Stimulated activated CD8-positive, alpha-beta memory T cell treated with anti-CD3 and anti-CD28 coated beads, Interleukin-15, amount 100 ng/mL, for 24 hours (primary cell): ENCODE measurements at places on chromosomes 7 and 10.

DNA sequence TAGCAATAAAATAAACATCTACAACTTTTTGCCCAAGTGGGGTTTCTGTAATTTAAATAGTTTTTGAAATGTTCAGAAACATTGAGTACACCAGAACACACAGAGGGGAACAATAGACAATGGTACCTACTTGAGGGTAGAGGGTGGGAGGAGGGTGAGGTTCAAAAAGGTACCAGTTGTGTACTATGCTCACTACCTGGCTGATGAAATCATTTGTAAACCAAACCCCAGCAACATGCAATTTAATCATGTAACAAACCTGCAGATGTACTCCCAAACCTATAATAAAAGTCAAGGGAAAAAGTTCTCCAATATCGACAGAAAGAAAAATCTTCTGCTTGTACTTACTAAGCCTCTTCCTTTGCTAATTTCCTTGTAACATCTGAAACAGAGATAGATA lies 4.2 kb upstream of the TES start:
- DNase-seq: no peak

- DNase-seq: no peak
Measured at GRCh38 chr10:63365976-63366765, 99.6 kb downstream of the JMJD1C start.

GRCh38 chr10:60277656-60278055 lies 112.0 kb downstream of the ANK3 start:
- DNase-seq: no peak

- DNase-seq: no peak
Measured at GRCh38 chr7:149440222-149440621, 20.6 kb downstream of the ZNF777 start.

- DNase-seq: no peak
Measured at GRCh38 chr7:139538881-139539635, 15.6 kb downstream of the CLEC2L start.

DNA sequence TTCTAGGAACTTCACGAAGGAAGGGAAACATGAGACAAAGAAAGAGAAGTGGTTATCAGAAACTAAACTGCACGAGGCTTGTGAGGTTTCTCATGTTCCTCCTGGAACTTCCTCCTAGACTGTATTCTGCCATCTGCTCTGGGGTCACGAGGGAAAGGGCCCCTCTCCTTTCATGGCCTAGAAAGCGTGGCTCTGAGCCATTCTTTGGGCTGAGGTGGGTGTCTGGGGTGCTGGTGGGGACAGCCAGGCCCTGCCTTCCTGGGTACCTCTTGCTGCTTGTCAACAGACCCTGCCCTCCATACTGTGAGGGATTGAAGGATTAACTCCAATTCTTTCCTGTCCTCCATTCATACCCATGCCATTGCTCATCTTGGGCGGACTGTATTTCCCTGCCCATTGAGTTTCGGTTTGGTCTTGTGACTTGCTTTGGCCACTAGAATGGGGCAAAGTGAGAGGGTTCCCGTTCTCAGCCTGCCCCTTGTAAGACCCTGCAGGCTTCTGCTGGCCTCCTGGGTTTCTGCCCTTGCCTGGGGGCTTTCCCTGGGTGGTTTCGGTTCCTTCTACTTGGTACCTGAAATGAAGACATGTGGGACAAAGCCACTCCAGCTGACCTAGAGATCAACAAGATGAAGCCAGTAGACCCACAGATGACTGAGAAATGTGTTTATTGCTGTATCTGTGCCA lies 14.9 kb upstream of the GIMAP8 start:
- DNase-seq: no peak

DNA sequence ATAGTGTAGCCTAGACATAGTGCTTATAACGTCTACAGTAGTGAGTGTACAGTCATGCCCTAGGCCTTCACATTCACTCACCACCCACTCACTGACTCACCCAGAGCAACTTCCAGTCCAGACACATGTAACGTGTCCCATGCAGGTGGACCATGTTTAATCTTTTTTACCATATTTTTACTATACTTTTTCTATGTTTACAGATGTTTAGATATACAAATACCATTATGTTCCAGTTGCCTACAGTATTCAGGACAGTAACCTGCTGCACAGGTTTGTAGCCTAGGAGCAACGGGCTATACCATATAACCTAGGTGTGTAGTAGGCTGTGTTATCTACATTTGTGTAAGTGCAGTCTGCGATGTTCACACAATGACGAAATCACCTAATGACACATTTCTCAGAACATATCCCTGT lies 11.0 kb downstream of the MPP7 start:
- no peak for DNase-seq

GRCh38 chr7:75879771-75880184 lies 944 bp downstream of the RHBDD2 start:
- DNase-seq: no peak

GRCh38 chr10:50585921-50586739 lies 37.6 kb downstream of the SGMS1 start:
- no peak for DNase-seq
